ENCODE measurements at places on chromosomes 3 and 15.

DNA sequence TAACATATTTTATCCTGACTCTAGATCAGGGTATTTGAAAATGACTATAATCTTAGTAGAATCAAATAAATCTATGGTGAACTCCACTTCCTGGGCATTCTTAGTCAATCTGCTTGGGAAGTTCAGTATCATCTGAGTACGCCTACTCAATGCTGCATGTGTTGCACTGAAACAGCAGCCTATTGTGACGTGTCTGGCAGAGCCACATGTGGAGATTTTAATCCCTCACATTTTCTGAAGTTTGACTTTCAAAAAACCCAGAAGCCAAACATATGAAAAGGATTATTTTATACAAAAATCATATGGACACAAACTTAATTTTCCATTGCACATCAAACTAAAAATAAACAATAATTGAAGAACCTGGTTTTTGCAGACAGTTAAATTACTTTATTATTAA, 798.3 kb downstream of the ROBO1 start:
- no peak for DNase-seq

DNA sequence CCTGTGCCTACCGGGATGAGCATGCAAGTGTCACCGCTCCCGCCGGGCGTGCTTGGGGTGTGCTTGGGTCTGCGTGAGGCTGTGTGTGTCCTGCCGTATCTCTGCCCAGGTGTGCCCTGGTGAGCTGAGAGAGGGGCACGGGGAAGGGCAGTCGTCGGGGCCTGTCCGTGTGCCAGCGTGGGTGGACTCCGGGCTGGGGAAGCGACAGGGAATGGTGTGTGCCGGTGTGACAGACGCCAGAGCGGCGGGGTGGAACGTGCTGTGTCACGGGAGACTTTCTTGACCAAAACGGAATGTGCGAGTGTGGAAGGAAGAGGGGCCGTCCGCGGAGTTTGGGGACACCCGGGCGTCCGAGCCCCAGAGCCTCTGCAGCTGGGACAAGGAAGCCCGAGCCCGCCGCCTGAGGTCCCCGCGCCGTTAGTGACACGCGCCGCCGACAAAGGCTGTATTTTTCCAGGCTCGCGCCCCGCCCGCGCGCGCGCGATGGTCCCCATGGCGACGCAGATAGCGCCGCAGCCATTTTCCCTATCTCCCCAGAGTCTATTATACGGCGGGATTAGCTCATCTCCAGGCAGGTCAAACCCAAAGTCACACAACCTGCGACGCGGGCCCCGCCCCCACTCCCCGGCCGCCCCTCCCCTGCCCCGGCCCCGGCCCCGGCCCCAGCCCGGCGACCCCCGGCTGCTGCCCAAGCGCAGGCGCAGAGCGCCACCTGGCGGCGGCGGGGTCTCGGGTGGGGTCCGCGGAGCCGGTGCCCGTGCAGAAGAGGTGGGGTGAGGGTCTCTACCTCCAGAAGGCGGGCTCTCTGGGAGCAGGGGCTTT, 4.5 kb upstream of the GATA2 start:
- DNase-seq: peak; percentile 37

DNA sequence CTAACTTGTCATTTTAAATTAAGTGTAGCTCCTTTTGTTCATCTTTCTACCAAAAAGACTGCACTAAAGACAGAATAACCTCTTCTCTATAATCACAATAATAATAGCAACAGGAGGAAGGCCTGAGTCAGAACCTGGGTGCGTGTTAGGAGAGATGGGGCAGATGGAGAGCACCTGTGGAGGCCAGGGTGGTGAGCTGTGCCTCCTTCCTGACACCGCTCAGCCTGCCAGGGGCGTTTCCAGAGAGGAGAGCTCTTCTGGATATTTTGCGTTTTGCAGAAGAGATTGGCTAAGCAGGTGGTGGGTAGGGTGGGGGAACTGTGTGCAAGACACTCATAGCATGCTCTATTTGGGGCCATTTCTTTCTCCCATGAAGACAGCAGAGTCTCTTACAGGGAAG, 83.5 kb downstream of the MEGF11 start:
- DNase-seq: no peak

GRCh38 chr3:162491952-162492351, 995.3 kb downstream of the OTOL1 start:
- DNase-seq: no peak

DNA sequence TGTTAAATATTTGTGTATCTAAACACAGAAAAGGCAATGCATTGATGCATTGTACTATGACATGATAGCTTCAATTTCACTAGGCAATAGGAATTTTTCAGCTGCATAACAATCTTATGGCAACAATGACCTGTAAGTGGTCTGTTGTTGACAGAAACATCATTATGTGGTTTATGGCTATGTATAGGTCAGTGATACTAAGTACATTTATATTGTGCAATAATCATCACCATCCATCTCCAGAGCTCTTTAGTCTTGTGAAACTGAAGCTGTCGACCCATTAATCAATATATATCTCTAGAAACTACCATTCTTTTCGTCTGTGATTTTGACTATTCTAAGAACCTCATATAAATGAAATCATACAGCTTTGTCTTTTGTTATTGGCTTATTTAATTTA, 200.1 kb upstream of the ZNF717 start:
- DNase-seq: no peak

GRCh38 chr15:25333049-25333448, 105.8 kb downstream of the UBE3A start:
- no peak for DNase-seq

- DNase-seq: no peak
Observed at GRCh38 chr3:94065122-94065521, 2.3 kb downstream of the NSUN3 start.
